NCI-H1048 (cell line): ENCODE measurements at places on chromosomes 11 and 22.
A peak's percentile ranks its signal among the peaks of the same experiment; 100 is the strongest.

DNA sequence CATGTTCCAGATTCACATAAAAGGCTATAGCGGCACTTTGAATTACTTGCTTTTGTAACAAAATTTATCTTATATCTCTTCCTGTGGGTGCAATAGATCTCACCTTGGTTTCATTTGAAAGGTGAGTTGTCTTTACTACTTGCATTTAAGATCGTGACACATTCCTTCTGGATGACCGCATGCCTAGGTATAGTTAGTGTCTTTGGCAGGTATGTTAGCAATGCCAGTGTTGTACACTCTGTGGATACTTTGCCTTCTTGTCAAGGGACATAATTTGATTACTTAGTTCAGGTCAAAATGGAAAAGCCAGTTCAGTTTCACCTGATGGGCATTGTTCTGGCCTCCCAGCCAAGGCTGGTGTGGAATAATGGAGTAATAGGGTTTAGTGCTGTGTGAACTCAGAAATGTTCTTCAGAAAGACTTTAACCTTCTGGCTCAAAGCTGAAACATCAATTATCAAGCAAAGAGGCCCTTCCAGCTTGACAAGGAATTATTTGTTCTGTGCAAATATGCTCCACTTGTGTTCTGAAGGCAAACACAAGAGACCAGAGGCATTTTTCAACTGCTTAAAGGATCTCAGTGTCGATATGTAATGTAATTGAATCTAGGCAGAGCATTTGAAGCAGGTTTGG lies 64.6 kb downstream of the AMOTL1 start:
- DNase-seq, result no peak

GRCh38 chr22:50281957-50282356 lies 11.8 kb upstream of the MAPK11 start:
- DNase-seq, result no peak

DNA sequence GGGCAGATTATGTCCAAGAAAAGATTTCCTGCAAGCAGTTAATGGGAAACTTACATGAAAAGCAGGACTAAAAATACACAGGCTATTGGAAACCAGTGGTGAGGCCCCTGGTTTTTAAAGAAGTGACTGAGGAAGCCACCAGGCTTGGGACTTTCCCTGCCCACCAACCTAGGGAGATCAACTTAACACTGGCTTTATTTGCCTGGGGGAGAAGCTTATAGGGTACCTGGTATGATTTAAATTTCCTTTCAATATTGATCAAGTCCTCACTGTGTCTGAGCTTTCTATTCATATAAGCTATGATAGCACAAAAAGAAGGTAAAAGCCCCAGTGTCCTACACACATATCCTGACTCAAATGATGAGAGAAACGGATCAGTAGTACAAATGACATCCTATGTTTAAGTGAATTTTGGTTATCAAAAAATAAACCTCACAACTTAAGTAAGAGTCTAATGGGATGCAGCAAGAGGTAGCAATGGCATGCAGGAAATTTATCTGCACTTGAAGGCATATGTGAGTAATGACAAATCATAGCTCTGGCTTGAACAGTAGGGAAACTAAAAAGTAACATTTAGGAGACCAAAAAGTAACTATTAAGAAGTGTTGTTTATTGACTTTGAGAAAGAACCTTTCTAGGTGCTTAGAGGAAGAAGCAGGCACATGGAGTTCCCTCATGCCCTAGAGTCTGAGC lies 85.3 kb downstream of the GAB2 start:
- no peak for DNase-seq

DNA sequence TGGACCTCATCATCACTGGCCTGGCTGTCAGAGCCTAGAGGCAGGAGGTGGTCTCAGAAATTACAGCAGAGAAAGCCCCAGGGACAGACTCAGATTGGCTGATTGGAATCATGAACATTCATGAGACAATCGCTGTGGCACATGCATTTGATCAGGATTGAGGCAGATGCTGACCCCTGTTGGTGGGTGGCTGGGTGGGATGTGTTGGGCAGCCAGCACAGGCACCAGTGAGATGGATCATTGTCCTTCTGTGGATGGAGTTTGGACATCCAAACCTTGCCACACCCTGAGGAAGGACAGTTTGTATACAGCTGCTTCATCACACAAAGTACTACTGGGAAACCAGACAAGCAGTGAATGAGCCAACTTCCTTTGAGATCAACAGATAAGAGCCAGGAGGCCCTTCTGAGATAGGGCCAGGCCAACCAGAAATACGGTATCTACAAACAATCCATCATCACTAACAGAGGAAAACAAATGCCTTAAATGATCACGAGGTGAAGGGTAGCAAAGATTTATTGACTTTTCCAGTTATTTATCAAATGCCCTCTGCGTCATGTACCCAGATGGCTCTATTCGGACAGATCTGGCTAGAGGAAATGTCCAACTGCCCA lies 17.3 kb downstream of the COMMD9 start:
- DNase-seq, result no peak

- no peak for DNase-seq
These were observed 13.2 kb upstream of the ADA2 start for GRCh38 chr22:17232406-17232805.

DNA sequence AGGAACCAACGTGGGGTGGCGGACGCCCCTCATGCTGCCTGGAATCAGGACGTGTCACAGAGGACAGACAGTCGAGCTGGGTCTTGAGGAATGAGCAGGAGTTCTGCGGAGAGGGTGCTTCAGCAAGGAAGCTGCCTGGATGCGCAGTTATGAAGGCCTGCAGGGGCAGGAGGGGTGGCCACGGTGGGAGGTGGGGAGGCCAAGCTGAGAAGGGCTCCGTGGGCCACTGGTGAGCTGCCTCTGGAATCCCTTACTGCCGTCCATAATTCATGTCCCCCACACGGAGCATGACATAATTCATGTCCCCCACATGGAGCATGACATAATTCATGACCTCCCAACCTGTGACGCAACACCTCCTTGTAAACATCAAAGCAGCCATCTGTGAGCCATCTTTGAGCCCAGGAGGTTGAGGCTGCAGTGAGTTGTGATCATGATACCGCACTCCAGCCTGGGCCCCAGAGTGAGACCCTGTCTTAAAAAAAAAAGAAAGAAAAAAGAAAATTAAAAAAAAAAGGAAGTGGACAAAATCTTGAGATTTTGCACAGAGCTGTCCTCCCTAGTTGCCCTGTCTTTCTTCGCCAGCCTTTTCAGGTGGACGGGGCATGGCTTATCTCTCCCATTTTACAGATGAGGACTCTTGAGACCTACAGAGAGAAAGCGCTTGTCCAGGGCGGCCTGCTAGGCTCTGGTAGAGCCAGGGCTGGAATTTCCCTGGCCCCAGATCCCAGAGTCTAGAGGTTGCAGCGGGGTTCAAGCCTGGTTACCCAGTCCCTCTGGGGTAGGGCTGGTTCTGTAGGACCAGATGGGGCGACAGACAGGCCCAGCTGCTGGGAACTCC lies 24.3 kb upstream of the PICK1 start:
- no peak for DNase-seq

- peak; percentile 56 for DNase-seq
These were observed at the start of gene RCOR2 for GRCh38 chr11:63916837-63917691. RCOR2 (minus strand) TSS chr11:63917164; CDS start chr11:63916456, 708 bp downstream.

DNA sequence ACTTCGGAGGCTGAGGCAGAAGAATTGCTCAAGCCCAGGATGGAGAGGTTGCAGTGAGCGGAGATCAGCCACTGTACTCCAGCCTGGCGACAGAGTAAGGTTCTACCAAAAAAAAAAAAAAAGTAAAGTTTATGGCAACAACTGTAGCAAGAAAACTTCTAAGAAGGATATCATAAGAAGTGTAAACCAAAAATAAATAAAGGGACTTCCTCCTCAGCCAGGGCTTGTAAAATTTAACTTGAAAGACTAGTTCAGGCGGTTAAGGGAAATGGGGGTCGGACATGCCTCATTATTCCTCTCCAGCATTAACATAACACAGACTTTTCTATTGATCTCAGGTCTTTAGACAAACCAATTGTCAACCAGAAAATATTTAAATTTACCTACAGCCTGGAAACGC lies 2.5 kb upstream of the OR5M11 start:
- no peak for DNase-seq

- no peak for DNase-seq
These were observed 86.0 kb downstream of the DGCR2 start for GRCh38 chr22:19036229-19036522.

GRCh38 chr22:36383110-36383581 lies 4.6 kb downstream of the MYH9 start:
- DNase-seq, result no peak

GRCh38 chr11:116821050-116821918 lies 1.8 kb downstream of the APOA4 start:
- no peak for DNase-seq

DNA sequence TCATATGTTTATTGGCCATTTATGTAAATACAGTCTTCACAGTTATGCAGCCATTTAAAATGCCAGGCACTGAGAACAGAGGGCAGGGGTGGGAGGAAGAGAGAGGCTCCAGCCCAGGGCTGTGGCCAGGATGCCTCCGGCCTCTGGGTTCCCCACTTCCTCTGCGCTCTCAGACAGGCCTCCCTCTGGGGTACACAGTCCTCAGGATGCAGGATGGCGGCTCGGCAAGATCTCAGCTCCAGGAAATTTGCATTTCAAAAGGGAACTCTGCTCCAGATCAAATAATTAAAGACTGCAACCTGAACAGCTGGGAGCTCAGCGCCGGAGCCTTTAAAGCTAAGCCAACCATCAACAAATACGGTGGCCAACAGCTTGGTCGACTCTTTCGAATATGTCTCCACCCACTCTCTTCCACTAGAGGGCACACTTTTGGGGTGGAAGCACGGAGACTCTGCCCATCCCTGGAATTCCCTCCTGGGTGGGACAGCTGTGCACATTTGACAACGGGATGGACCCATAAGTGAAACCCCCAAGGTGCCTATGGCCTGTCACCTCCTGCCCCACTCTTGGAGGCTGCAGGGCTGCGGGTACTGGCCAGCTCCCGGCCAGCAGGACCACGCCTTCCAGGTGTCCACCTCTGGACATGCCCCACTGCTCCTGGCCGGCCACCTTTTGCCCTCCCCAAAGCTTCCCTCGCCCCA lies 1044.7 kb downstream of the BRD1 start:
- DNase-seq, result no peak

GRCh38 chr11:95688015-95688414 lies 101.6 kb downstream of the FAM76B start:
- no peak for DNase-seq

DNA sequence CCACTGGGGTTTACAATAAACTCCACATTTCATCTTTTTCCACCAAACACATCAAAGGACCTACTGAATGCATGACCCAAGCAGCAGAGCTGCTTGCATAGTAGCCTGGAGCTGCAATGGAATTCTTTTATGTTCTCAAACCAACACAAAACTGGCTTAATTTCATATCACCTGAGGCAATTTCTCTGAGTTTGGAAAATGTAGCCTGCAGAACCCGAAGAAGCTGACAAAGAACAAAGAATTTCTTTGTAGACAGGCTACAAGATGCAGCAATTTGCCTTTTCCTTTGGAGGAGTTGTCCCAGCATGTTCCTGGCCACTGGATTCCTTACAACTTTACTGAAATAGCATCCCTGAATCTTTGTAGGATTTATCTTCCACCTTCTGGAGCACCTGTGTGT lies 5.5 kb upstream of the TECTA start:
- no peak for DNase-seq

GRCh38 chr11:22807391-22807790 lies 22.2 kb downstream of the SVIP start:
- DNase-seq, result no peak

GRCh38 chr11:30422447-30423278 lies 99.8 kb downstream of the ARL14EP start:
- no peak for DNase-seq

DNA sequence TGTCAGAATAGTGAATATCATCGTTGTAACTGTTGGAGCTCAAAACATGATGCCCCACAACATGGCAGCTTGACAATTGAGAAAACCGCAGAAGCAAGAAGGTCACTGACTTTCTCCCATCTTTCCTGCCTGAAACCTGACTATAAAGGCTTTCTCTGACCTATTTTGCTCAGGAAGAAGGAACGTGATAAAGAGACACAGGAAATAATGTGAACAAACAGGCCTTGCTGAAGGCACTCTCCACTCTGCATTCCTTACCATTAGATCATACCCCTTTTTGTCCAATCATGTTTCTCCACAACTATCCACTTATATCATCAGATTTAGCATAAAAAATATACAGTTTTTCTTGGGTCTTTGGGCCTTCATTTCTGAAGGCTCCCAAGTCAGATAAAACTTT lies 916.8 kb downstream of the METTL15 start:
- DNase-seq, result no peak

DNA sequence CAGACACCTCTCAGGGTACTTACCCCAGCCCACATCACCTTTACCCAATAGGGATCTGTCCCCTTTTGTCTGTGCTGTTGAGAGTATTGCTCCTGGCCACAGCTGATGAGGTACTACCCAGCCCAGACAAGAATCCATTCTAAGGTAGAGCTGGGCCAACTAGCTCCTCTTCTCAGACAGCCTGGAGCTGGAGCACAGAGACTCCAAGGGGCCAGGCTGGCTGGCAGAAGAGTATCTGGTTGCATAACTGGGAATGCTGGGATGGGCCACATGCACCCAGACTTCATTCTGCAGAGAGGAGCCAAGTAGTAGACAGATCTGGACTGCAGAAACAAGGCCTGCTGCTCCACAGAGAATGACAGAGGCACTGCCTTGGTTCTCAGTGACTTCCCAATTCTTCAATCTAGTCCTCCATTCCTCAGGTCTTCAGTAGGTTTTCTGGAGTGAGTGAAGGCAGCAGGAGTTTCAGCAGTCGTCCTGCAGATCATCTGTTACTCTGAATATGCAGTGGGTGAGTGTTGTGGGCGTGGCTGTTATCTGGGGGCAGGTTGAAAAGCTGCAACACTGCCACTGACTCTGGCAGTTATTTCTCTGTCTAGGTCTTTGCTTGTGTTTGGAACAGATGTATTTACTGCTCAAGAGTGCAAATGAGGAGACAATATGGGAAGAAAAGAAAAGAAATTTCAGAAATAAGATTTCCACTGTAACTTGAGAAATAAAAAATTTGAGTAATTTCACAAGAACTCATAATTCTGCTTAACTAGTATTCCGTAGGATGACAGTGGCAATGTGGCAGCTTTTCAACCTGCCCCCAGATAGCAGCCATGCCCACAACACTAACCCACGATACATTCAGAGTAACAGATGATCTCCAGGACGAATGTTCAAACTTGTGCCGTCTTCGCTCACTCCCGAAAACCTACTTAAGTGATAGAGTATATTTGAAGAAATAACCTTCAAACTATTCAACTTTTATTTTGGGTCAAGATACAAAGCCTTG lies 34.9 kb downstream of the MAPK1 start:
- no peak for DNase-seq

- DNase-seq, result no peak
These were observed at the start of gene DGCR6 for GRCh38 chr22:18905540-18906409. DGCR6 (plus strand) TSS chr22:18906320; CDS start chr22:18906375, 55 bp downstream.

GRCh38 chr11:120786206-120786735 lies 237.6 kb upstream of the TBCEL start:
- no peak for DNase-seq
